ENCODE measurements at places on chromosomes 7 and 10. TPM values are rescaled to one million over a fixed set of nuclear protein-coding genes. Genes with fewer than 3 reads are reported as not detected.

DNA sequence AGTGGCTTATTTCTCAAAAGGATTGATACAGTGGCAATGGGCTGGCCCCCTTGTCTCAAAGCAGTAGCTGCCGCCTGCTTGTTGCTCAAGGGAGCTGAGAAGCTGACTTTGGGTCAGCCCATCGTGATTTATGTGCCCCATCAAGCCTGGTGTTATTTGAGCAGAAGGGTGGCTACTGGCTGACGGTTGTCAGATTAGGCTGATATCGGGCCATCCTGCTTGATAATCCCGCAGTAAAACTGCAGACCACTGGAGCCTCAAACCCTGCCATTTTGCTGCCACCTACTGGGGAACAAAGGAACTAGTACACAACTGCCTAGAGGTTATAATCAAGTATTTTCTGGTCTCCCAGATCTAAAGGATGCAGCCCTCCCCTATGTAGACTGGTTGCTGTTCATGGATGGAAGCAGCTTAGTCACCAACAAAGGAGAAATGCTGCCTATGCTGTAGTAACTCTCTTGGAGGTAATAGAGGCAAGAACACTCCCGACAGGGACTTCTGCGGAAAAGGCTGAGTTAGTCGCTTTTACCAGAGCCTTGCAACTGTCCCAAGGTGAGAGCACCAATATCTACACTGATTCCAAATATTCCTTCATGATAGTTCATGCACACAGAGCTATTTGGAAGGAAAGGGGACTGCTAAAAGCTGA lies 65.9 kb upstream of the ZNF92 start:
- DNase-seq = no peak

DNA sequence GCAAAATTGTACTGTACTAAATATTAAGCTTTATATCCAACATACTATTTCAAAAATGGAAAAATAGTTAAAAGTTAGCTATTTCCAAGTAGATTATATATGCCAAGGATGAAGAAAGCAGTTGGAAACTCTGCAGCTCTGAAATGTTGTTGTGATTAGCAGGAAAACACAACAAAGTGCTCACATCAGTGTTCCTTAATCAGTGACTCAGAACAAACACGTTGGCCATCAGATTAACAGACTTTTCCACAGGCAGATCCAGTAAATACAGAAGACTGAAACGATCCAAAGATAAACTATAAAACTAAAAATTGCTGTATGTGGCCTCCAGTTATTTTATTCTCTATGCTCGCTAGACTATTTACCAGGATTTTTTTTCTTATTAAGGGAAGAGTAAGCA lies 99.6 kb upstream of the SEMA3D start:
- no peak for DNase-seq

- no peak for DNase-seq
Observed at GRCh38 chr10:62916141-62916603, 100.0 kb upstream of the EGR2 start.

The PDK4 gene
- total RNA-seq = 482 TPM

- DNase-seq = no peak
Observed at GRCh38 chr7:121102619-121103018, 114.1 kb downstream of the CPED1 start.

GRCh38 chr10:93219347-93219746 lies 145.7 kb downstream of the CYP26A1 start:
- DNase-seq = no peak

GRCh38 chr7:37344886-37345579 lies 103.6 kb downstream of the ELMO1 start:
- no peak for DNase-seq

The ADIRF gene
- 543 TPM for total RNA-seq

The CH25H gene
- 4.8 TPM for total RNA-seq

DNA sequence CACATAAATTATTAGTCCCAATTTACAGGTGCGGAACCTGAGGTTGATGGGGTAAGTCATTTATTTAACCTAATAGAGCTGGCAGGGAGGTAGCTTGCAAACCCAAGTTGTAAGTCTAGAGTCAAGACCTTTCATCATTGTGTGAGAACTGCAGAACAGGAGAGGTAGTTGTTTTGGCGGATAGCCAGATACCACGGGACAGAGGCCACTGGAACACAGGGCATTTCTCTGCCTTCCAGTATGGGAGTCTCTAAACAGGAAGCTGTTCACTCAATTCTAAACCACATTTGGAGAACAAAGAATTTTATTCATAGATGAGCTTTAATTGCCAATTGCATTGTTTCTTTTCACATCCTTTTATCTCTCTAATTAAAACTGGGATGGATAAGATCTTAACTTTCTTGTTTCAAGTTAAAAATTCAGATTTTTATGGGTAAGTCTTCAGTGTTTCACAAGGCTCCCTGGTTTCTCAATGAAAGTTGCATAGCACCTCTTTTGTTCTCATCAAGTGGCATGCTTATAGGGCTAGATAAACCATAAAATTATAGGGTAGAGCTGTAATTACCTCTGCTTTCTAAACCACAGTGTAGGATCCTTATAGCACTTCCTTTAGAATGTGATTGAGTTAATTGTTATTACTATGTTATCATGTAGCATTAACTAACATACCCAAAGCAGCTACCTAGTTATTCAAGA lies 489.0 kb downstream of the GATA3 start:
- no peak for DNase-seq

DNA sequence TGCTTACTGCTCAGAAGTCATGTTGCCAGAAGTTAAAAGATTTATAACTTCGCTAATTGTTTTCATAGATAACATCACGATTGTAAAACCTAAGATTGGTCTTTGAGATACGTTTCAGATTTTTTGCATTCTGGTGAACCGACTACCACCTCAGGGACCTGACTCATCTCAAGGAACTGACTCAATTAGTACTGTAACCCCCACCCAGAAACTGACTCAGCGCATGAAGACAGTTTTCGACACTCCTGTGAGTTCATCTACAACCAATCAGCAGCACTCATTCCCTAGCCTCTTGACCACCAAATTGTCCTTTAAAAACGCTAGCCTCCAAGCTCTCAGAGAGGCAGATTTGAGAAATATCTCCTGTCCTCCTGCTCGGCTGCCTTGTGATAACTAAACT lies 72.3 kb downstream of the ELMO1 start:
- DNase-seq = no peak

- no peak for DNase-seq
Observed at GRCh38 chr10:129710510-129710847, 243.4 kb downstream of the MGMT start.

- peak; percentile 84 for DNase-seq
Observed at GRCh38 chr7:75688200-75689136, 50.3 kb downstream of the HIP1 start.

GRCh38 chr10:133246236-133246626 lies 8.6 kb downstream of the VENTX start:
- DNase-seq = no peak

- no peak for DNase-seq
Observed at GRCh38 chr10:69377933-69378332, 38.8 kb downstream of the TACR2 start.

GRCh38 chr7:50648076-50648475 lies 82.9 kb upstream of the DDC start:
- DNase-seq = no peak

DNA sequence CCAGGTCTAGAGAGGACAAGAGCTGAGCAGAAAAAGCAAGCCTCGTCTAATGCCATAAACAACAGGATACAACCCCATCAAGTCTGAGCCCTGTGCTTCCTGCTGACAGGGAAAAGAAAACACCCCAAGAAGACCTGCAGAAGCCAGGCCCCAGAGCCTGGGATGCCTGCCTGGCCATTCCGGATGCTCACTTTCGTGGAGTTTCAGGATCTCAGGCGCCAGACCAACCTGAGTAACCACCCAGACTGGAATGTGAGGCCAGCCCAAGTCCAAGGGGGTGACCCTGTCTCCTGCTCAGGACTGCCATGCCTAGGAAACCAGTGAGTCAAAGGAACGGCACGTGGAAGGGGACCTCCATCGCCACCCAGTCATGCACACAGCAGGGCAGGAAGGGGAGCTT lies 74.3 kb downstream of the PLXNA4 start:
- DNase-seq = no peak

GRCh38 chr10:86524225-86524962 lies 2.8 kb upstream of the WAPL start:
- DNase-seq = no peak

GRCh38 chr10:71613261-71613777 lies 106.3 kb downstream of the C10orf105 start:
- no peak for DNase-seq

GRCh38 chr7:33950047-33950714 lies 44.8 kb downstream of the BMPER start:
- DNase-seq = no peak

- DNase-seq = no peak
Observed at GRCh38 chr10:68721673-68722335, 765 bp downstream of the CCAR1 start.

DNA sequence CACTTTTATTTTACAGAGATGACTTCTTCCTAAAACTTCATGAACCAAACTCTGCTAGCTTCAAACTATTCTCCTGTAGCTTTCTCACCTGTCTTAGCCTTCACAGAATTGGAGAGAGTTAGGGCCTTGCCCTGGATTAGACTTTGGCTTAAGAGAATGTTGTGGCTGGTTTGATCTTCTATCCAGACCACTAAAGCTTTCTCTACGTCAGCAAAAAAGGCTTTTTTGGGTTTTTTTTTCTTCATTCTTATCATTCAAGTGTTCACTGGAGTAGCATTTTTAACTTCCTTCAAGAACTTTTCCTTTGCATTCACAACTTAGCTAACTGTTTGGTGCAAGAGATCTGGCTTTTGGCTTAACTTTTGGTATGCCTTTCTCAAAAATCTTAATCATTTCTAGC lies 19.3 kb upstream of the CCDC172 start:
- DNase-seq = no peak

DNA sequence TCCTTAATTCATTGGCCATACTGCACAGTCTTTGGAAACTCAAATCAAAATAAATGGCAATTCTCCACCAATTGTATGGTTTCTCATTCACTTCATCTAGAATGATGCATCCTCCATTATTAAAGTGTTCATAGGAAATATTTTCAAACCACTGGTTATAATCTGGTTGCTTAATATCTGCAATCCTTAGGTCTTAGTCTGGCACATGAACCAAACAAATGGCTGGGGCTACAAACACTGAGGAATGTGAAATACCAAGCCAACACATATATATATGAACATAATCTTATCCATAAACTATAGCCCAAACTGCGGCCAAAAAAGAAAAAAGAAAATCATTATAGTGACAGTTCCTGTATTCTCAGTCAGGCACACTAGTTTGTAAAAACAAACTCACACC lies 5.7 kb upstream of the MSS51 start:
- no peak for DNase-seq

The CPN1 gene
- not detected for total RNA-seq

GRCh38 chr7:96088579-96088978 lies 233.3 kb downstream of the SLC25A13 start:
- DNase-seq = no peak

The FAM25C gene
- not detected for total RNA-seq

- DNase-seq = no peak
Observed at GRCh38 chr10:127887541-127888415, 5.0 kb downstream of the CLRN3 start.

The CDHR1 gene
- total RNA-seq = 0.35 TPM

DNA sequence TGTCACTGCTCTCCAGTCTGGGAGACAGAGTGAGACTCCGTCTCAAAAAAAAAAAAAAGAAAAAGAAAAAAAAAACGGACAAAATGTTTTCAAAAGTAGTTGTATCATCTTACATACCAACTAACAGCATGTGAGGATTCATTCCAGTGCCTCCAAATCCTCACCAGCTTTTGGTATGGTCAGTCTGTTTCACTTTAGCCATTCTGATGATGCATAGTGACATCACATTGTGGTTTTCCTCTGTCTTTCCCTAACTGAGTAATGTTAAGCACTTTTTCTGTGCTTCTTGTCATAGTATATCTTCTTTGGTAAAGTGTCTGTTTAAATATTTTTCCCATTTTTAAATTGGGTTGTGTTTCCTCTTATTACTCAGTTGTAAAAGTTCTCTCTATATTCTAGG lies 251.4 kb upstream of the CTBP2 start:
- DNase-seq = no peak

GRCh38 chr7:28236560-28236959 lies 56.0 kb upstream of the JAZF1 start:
- no peak for DNase-seq

The ANXA8 gene
- total RNA-seq = not detected

DNA sequence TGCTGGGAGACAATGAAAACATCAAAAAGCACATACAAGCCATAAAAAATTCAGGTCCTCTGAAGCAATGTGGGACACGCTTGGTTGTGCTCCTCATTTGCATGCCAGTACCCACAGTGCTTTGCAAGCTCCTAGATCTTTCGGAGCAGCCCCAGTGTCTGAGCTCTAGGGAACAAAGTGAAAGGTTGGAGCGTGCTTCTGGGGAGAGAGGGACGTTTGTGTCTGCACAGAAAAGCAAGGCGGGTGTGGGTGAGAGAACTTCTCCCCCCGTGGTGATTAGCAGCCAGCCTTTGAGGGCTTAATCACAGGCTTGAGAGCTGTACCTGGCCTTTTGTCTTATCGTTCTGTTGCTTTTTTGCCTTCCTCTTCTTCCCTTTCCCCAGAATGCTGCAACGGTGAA lies 76.7 kb upstream of the HABP2 start:
- no peak for DNase-seq

GRCh38 chr10:17213646-17214349 lies 12.3 kb upstream of the TRDMT1 start:
- no peak for DNase-seq

The HOGA1 gene
- 3.8 TPM for total RNA-seq

DNA sequence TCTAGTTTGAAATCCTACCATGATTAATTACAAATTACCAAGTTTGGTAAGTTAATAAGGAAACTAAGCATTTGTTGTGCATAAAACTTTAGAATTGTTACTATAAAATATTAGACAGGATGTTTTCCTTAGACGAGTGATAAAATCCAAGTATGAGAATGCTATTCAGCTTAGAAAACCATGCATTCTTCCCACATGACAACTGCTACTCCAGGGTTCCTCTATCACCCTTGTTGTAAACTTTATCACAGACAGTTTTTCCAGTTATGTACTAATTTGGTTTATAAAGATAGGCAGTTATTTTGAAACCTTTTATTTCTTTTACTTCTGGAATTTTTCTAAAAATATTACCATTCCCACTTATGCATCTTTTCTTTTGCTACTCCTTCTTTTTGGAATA lies 52.0 kb downstream of the SIRT1 start:
- DNase-seq = no peak

The ITIH5 gene
- 439 TPM for total RNA-seq

- no peak for DNase-seq
Observed at GRCh38 chr7:147400221-147400689, 1190.3 kb upstream of the C7orf33 start.

The SORCS3 gene
- not detected for total RNA-seq

- no peak for DNase-seq
Observed at GRCh38 chr7:120402801-120403200, 129.8 kb downstream of the KCND2 start.

DNA sequence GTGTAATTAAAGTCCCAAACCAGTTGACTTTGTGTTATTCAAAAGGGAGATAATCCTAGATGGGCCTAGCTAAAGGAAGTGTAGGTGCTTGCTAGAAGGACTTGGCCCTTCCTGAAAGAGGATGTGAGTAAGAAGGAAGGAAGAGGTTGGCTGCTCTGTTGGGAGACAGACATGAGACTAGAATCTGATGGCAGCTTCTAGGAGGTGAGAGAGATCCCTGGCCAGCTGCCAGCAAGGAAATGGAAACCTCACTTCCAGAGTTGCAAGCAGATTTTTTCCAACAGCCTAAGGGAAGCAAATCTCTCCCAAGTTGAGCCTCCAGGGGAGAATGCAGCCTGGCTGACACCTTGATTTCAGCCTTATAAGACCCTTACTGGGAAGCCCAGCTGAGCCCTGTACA lies 368.4 kb upstream of the ZMIZ1 start:
- no peak for DNase-seq
